ENCODE measurements at places on chromosomes 3 and 15.

DNA sequence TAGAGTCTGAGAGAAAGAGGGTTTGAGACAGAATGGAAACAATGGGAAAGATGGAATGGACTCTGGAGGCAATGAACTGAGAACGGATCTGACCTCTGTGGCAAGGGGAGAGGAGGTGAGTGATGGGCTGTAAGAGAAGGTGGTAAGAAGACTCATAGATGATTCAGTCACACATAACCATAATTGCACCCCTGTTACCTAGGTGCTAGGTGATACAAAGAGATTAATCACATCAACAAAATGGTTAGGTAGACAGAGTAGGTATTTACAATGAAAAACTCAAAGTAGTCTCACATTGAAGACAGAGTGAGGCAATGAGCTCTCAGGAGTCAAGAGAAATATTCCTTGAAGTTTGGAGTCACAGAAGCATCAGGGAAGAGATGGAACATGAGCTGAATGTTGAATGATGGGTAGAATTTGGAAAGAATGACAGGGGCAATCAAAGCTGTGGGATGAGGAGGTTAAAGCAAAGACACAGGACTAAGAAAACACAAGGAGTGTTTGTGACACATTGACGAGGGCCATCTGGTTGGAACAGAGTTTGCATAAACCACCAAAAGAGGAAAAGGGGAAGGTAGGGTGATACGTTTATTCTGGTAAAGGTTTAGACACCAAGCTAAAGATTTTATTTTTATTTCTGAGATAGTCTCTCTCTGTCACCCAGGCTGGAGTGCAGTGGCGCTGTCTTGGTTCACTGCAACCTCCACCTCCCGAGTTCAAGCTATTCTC is 32.7 kb downstream of the MME start:
- no peak for DNase-seq

DNA sequence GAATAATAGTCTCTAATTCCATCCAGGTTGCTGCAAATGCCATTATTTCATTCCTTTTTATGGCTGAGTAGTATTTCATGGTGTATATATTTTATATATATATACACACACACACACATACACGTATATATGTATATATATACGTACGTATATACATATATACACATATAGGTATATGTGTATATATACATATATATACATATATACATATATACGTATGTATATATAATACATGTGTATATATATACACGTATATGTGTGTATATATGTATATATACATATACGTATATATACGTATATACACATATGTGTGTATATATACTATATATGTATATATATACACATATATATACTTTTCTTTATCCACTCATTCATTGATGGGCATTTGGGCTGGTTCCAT is 13.7 kb upstream of the STRIT1 start:
- no peak for DNase-seq

DNA sequence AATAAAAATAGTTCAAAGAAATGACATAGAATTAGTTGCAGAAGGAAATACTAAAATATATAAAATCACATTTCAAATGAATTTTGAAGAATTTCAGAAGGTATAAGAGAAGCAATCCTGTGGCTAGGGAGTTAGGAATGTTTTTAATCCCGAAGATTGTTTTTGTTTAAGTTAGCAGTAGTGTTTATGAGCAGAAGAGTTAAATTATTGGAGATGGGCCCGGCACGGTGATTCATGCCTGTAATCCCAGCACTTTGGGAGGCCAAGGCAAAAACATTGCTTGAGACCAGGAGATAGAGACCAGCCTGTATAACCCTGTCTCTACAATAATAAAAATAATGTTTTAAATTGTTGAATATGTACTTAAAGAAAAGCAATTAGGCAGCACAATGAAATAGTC is 432.5 kb downstream of the MFSD1 start:
- no peak for DNase-seq

GRCh38 chr3:107942244-107942643 is 148.6 kb downstream of the CD47 start:
- DNase-seq, result no peak

- DNase-seq, result no peak
These were observed 224.8 kb upstream of the ATP10A start for GRCh38 chr15:26087881-26088280.

- DNase-seq, result no peak
These were observed 9.3 kb downstream of the PXYLP1 start for GRCh38 chr3:141240687-141241615.

DNA sequence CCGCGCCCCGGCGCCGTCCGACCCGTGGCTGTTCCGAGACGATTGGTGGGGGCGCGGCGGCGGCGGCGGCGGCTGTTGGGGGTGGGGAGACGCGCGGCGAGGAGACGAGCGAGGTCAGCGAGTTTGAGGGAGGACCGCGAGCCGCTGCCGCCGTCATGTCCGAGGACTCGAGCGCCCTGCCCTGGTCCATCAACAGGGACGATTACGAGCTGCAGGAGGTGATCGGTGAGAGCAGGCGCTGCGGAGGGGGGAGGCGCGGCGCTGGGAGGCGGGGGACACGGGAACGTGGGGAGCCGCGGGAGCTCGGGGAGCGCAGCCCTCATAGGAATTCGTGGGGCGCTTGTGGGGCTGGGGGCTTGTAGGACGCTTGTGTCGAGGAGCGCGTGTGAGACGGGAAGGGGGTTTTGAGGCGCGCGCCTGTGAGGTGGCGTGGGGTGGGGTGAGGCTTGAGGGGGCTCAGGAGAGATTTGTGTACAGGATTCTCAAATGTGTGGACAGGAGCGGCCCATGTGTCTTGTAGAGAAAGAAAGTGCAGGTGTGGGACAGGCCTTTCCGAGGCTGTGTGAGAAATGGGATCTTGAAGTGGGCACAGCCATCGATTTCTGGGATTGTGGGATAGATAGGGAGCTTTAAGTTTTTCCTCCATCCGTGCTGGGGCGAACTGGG is 518 bp downstream of the OXSR1 start:
- DNase-seq, result no peak

DNA sequence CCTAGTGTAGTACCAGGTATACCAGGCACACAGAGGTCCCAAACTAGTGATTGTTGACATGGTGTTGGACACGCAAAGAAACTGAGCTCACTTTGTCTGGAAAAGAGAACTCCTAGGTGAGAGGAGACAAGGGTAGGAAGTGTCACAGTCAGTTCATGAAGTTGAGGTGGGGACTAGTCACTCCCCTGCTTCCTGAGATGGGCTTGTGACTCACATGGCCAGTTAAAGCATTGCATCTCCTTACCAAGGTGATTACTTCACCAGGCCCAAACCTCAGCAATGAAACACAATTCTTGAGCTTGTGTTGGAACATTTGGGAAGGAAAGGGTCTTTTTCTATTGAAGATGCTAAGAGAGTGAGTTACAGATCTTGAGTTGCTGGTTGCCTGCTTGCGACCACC is 49.2 kb upstream of the RAD18 start:
- DNase-seq, result no peak
